ENCODE measurements at places on chromosomes 5 and 9.

DNA sequence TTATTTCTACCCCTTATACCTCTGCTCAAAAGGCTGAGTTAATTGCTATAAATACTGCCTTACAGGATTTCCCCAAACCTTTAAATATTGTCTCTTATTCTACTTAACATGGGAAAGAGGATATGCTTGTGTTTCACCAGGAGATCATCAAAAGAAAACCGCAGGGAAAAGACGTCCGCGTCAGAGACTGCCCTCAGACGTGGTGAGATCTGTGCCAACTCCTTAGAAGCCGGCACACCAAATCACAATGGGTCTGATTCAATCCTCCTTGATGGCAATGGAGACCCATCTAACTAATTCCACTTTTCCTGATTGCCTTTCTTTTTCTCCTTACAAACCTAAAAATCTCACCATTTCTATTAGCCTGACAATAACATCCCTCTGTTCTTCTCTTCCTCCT, 55.0 kb downstream of the SH3PXD2B start:
- no peak for DNase-seq

- no peak for DNase-seq
These were observed 39.3 kb upstream of the CDC42SE2 start for GRCh38 chr5:131224387-131225201.

- no peak for DNase-seq
These were observed 32.1 kb upstream of the MED10 start for GRCh38 chr5:6410421-6410820.

- DNase-seq, result no peak
These were observed 129.0 kb downstream of the TLE4 start for GRCh38 chr9:79700607-79701360.

- no peak for DNase-seq
These were observed 325.2 kb downstream of the TLR4 start for GRCh38 chr9:118029425-118029824.

DNA sequence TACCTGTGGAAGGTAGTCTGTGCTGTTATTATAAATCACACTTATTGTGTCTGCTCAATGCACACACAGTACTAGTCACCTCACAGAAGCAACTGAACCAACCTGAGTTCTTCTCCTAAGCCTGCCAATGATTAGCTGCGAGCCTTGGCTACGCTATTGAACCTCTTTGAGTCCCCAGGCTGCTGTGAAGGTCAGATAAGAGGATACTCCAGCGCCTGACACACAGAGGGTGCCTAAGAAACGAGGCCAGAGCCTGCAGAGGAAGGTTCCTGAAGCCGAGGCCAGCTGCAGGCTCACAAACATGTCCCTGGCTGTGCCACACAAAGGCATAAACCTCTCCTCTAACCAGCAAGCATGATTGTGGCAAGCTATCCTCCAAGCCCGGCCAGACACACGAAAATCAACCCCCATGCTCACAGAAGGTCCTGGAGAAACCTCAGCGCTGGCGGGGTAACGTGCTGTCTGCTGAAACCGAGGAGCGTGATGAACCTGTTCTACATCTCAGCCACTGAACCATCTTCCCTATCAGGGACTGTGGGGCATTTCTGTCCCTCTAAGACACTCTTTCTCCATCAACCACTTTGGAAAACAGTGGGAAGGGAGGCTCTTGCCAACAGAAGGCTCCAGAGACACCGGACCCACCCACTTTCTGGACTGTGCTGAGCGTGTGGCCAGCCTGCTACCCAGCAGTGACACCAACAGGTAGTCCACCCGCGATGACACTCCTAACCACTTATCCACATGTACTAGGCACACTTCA, 53.2 kb upstream of the SLC25A51 start:
- no peak for DNase-seq

GRCh38 chr5:150582241-150583109, 58.0 kb upstream of the SYNPO start:
- DNase-seq, result no peak

DNA sequence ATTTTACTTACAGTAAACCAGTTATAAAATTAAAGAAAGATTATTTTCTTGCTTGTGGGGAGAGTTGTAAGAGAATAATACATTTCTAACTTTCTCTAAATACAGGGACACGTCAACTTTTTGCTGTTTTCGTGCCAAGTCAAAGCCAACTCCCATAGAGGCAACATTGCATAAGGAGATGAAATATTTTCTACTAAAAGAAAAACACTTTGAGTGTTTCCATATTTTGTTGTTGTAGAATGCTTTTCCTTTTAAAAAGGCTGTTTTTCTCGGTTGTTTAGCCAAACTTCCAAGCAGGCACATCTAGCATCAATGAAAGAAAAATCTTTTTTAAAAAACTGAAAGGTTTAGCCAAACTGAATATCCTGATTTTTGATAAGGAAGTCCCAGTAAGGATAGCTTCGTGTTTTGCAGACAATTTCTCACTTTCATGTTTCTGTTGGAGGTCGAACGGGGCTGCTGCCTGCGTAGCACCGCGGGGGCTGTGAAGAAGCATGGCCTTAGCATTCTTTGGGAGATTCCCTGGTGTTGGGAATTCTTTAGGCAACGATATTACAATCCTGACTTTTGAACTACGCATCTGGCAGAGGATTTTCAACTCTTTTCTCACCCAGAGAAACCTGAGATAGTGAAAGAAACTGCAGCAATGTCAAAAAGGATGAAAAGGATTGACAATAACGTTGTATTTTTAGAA, 108.1 kb upstream of the FBXL7 start:
- DNase-seq, result no peak

DNA sequence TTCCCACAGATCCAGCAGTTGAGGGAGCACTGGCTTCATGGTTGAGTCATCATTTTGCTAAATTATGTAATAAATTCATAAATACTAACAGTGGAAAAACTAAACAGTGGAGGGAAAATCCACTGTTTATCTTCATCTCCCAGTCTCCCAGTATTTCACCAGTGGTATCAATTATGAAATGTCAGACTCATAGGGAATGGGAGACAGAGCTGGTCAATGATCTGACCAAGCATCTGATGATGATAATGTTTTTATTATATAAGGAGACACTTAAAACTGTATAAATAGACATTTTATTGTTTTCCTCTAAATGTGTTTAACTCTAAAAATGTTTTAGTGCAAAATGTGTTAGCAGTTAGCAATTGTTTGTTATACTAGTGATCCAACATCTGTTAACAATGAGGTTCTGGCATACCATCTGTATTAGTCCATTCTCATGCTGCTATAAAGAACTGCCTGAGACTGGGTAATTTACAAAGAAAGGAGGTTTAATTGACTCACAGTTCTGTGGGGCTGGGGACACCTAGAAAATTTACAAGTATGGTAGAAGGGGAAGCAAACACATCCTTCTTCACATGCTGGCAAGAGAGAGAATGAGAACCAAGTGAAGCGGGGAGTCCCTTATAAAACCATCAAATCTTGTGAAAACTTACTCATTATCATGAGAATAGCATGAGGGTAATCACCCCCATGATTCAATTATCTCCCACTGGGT, 11.8 kb upstream of the REEP5 start:
- no peak for DNase-seq
